ENCODE measurements at places on chromosomes 5 and 9.

DNA sequence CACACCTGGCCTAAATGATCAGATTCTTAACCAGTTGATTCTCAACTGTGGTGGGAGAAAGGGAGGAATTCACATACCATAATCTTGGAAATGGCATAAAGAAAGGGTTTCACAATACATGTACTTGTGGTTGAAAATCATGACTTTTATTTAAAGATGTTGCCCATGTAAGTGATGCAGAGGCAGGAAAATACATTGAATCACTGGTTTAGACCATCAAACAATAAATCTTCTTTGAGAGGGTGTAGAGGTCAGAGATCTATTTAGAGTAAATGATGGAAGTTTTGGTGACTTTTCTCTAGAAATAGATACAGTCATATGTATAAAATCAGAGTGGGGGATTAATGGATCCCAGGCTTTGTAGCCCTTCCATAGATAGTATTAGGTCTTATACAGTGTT is 15.4 kb downstream of the NDUFS4 start:
- no peak for DNase-seq

DNA sequence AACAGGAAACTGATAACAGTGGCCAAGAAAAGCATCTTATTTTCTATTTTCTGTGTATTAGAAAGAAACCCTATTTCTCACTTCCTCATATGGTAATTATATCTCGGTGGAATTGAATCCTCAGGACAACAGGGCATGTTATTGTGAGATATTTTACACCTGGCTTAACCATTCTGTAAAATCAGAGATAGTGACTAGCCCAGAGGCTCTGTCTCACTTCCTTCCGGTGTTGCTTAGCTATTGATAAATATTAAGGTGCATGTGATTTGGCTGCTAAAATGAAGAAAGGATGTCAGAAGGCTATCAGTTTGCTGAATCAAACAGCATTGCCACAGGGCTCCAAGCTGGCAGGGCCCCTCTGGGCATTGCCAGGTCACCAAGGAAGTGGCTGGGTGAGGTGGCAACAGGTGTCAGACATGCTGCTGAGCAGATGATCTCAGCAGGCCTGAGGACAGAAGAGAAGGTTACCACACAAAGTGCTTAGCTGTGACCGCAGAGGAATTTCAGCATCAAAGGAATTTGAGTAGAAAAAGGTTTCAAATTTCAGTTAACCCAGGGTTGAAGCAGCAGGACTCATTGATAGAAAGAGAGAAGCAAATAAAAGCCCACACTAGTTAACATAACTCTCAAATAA is 330.7 kb downstream of the PDE4D start:
- peak; percentile 29 for DNase-seq

GRCh38 chr5:171697221-171698102 is 88.2 kb upstream of the SMIM23 start:
- no peak for DNase-seq

GRCh38 chr5:78979117-78979742 is 5.9 kb downstream of the ARSB start:
- DNase-seq, result no peak

- DNase-seq, result no peak
These were observed 311.5 kb upstream of the MPDZ start for GRCh38 chr9:13590996-13591395.

GRCh38 chr5:14249258-14250082 is 106.3 kb downstream of the TRIO start:
- no peak for DNase-seq

- DNase-seq, result no peak
These were observed 123.4 kb upstream of the STC2 start for GRCh38 chr5:173451651-173452050.

- DNase-seq, result no peak
These were observed 102.9 kb downstream of the LIFR start for GRCh38 chr5:38453506-38453905.

DNA sequence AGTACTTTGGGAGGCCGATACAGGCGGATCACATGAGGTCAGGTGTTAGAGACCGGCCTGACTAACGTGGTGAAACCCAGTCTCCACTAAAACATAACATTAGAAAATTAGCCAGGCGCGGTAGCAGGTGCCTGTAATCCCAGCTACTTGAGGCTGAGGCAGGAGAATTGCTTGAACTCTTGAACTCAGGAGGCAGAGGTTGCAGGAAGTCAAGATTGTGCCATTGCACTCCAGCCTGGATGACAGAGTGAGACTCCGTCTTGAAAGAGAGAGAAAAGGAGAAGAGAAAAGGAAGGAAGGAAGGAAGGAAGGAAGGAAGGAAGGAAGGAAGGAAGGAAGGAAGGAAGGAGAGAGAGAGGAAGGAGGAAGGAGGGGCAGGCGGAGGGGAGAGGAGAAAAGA is 45.1 kb downstream of the MYO10 start:
- no peak for DNase-seq

DNA sequence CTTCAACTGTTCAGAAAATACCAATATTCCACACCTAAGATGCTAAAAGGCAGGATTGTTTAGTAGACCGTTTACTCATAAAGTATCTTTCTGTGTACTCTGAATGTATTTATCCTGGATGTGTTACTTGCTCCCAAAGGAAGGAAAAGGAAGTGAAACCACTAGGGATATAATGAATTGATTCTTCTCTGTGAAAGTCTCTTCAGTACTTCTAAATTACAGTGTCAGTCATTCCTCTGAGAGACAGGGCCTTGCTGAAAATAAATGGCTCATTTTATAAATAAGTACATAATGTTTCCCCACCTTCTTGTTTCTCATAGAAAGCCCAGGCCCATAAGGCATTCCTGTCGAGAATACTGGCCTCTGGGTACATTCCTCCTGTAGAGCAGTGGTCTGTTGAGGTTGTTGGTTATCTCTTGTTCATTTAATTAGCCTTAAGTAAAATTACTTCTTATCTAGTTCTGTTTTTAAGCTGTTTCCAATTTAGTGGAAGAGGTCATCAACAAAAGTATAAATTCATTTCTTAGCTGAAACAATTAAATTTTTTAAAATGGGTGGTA is 1.6 kb downstream of the HAPLN1 start:
- DNase-seq, result no peak

GRCh38 chr9:17191082-17191481 is 56.2 kb downstream of the CNTLN start:
- DNase-seq, result peak; percentile 9

DNA sequence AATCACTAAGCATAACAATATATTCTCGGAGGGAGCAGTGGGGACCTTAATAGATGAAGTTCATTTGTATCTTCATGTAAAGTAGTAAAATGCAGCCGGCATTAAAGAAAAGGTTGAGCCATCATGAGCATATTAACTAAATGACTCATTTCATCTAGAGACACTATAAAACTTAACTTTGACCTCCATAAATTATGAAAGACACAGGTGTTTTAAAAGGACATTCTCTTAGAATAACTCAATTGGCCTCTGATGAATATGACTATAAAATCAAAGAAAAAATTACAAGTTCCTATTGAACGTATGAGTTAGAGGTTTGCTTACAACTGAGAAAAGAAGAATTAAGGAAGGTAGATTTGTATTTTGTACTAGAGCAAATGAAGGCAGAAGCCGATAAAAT is 220.3 kb downstream of the SEMA5A start:
- DNase-seq, result no peak

- DNase-seq, result no peak
These were observed 215.4 kb upstream of the TLX3 start for GRCh38 chr5:171093598-171093997.

- no peak for DNase-seq
These were observed 37.5 kb downstream of the NAA35 start for GRCh38 chr9:85978496-85978895.

DNA sequence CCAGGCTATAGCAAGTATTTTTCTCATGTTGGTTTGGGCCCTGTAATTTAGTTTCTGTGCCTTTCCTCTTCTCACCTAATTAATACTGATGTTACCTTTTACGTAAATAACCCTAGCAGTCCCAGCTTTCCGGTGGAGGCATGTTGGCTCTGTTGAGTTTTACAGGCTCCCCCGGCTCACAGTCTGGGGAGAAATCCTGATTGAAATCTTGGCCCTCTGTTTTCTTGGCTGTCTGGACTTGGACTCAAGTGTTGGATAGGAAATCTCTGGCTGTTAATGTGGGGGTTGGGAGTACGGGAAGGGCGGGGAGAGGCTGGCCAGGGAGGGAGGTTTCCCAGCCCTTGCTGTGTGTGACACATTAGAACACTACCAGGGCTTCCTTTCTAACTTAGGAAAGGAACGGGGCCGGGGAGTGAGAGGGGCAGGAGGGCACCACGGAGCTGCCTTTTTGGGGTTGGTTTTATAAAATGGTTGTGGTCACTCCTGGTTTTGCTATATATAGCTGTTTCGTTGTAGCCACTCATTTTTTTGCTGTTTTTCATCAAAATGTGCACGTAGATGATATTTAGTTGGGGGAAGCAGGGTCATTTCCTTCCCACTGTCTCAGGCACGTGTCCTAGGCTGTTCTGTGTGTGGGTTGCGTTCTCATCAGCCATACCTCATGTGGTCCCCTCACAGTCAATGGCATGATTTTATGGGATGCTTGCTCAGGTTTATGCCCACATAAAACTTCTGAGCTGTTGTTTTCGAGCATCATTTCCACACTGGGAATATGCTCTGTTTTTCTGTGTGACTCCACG is 11.0 kb downstream of the TRIO start:
- DNase-seq, result peak; percentile 82

DNA sequence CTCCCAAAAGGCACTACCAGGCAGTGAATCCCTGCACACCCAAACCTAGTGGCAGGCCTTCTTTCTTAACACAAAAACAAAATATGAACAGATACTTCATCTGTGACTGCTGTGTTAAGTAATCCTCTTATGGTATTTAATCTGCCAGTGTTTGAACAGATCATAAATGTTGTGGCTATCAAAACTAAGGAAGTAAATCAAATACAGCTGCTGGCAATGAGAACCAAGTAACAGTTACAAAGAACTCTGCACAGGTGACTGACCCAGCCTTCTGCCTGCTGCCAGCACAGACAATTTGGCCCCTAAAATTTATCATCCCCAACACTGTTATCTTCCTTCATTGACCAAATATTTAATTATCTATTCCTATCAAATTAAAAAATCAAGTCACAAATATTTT is 78.0 kb downstream of the GNAQ start:
- DNase-seq, result no peak

GRCh38 chr5:177302354-177303110 is 987 bp downstream of the RAB24 start:
- no peak for DNase-seq

GRCh38 chr5:159657298-159657697 is 259.0 kb upstream of the ADRA1B start:
- no peak for DNase-seq

- DNase-seq, result no peak
These were observed 108.5 kb upstream of the OTULINL start for GRCh38 chr5:14472986-14473567.

GRCh38 chr5:6729386-6730310 is 16.4 kb downstream of the TENT4A start:
- no peak for DNase-seq

GRCh38 chr9:126055381-126055985 is 271.1 kb upstream of the MVB12B start:
- peak; percentile 4 for DNase-seq

GRCh38 chr5:11594021-11594420 is 310.2 kb downstream of the CTNND2 start:
- DNase-seq, result no peak

GRCh38 chr5:95009812-95010211 is 275.1 kb downstream of the MCTP1 start:
- no peak for DNase-seq

- no peak for DNase-seq
These were observed 27.6 kb downstream of the FGF1 start for GRCh38 chr5:142658278-142658677.

DNA sequence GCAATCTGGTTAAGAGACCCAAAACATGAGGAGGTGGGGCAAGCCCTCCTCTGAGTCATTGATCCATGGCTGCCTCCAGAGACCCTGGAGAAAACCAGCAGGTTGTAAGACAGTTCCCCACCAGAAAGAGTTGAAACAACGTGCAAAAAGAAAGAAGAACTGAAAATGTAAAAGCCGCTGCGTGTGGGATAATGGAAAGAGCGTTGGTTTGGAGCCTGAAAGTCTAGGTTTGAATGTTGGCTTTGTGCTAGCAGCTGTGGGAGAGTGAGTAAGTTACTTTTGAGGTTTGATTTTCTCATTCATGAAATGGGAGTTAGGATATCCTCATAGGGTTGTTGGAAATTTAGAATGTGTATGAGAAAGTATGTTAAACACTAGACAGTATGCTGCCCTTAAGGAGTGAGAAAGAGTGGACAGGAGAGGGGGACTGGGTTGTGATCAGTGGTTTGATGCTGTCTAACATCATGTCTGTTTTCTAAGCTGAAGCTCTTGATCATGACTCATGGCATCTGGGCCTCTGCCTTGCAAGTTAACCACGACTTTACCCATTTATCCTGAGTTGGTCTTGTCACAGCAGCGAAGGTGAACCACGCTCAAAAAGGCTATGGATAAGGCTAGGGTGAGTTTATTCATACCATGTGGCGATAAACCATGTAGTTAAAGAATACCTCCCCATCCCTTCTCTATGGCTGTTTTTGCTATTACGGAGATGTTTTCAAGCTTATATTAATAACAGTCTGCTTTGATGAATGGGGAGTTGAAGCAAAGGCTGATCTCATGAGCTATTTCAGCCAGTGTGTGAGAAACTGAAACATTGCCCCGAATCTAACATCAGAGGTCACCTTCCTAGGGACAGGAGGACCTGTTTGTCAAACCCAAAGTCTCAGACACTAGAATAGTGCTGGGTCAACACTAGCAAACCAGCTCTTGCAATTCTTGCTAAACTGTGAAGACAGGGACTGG is 41.3 kb downstream of the ZNF366 start:
- peak; percentile 65 for DNase-seq

DNA sequence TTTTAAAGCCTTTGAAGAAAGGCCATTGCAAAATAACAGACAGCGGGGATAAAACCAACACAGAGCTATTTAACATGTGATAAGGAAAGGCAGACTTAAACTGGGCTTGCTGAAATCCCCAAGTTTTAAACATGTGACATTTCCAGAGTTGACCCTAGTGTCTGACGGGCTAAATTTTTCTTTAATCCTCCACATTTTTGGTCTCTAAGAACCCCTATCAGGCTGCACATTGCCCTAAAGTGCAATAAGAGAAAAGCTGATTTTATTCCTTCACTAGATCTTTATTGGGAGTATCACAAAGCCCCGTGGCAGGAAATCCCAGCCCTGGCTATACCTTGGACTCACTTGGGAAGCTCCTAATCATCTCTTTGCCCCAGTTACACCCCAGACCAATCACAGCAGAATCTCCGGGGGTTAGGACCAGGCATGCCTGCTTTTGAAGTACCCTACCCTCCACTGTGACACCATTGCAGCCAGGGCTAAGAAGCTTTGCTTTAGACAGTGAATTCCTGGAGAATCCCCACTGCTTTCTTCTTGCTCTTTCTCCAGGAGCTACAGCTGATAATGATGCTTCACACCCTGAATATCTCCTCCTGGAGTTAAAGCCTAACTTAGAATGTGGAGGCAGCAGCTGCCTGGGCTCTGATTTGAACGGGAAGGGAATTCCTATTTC is 20.1 kb upstream of the COL15A1 start:
- no peak for DNase-seq

- no peak for DNase-seq
These were observed 97.7 kb upstream of the LRRTM2 start for GRCh38 chr5:138972836-138973235.

- no peak for DNase-seq
These were observed 166.1 kb downstream of the GNAQ start for GRCh38 chr9:77865385-77866047.

- DNase-seq, result no peak
These were observed 2.8 kb downstream of the TMEM268 start for GRCh38 chr9:114613919-114614318.

- DNase-seq, result no peak
These were observed 138.8 kb upstream of the LIFR start for GRCh38 chr5:38695021-38695958.

- DNase-seq, result peak; percentile 51
These were observed 111.5 kb upstream of the TNC start for GRCh38 chr9:115229496-115229895.

All from brain microvascular endothelial cell (primary cell).